ENCODE measurements at places on chromosomes 1 and 21.

DNA sequence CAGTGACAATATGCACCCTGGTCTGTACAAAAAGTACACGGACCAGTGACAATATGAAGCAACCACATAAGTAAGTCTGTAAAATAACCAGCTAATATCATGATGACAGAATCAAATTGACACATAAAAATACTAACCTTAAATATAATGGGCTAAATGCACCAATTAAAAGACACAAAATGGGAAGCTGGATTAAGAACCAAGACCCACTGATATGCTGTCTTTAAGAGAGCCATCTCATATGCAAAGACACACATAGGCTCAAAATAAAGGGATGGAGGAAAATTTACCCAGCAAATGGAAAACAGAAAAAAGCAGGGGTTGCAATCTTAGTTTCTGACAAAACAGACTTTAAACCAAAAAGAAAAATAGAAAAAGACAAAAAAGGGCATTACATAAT, 70.4 kb upstream of the VCAM1 start:
- DNase-seq = no peak

DNA sequence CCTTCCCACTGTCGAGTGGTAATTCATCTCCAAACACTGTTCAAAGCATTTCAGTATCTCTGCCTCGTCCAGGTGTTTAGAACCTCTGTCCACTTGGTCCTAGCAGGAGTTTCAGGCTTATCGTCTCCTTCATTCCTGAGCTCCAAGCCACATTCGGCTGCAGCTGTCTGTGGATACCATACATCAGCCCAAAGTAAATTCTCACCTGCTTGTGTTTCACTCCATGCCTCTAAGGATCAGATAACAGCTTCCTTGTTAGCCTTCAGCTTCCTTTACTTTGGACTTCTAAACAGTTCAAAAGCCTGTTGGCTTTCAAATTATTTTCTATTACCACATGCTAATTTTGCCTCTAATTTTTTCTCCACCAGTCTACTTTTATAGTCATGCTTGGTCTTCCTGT, 219.0 kb upstream of the L1TD1 start:
- no peak for DNase-seq

DNA sequence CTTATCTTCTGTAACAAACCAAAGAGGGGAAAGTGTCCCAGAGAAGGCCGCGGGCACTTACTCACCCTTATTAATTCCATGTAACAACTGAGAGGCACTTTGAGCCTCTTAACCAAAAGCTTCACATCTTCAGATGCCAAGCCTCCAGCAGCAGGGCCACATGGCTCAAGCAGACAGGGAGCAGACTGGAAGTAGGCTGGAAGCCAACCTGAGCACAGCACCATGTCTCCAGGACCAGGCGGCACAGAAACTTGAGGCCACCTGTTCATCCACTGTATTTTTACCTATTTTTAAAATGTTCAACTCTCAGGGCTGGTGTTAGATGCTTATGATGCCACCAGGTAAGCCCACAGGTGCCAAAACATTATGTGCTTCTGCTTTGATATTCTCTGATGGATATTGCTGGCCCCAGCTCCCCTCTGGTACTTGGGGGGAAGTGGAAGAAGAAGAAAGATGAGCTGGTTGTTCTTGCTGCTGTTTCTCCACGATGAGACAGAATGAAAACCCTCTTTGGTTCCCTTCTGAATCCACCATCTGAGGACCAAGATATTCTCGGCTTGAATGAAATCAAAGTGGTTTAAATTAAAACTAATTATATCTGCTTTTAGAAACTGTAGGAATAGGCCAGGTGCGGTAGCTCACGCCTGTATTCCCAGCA, 30.6 kb upstream of the SDE2 start:
- DNase-seq = no peak

DNA sequence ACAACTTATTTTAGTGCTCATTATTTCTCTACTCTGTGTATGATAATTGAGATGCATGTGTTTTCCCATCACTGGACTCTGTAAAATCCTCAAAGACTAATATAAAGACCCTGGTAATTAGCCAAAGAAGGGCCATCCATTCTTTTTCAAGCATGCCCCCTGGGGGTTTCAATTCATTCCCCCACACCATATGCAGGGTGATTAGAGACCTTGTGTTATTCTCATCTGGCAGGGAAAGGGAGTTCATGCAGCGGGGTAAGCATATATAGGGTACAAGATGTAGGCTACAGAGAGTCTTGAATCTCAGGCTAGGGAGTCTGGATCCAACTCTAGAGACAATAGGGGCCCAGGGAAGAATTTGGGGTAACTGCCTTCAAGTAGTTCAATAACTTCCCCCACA, 166.5 kb downstream of the TNR start:
- DNase-seq = no peak

- no peak for DNase-seq
Measured at GRCh38 chr1:229972600-229973296, 94.3 kb upstream of the GALNT2 start.

DNA sequence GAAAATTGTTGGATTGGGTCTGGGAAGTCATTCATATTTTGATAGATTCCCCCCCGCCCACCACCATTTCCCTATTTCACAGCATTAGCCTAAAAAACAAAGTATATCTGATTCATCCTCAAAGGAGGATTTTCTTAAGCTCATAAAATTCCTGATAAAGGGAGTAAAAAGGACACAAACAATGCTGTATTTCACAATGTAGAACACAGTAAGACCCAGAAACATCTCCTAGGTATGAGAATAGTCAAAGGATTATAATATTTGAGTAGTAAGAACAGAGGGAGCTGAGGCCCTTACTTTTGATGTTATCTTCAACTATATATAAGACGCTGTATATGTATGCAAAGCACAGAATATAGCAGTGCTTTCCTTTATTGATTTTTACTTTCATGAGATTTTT, 225.3 kb downstream of the TGFB2 start:
- no peak for DNase-seq

- DNase-seq = no peak
Measured at GRCh38 chr1:166053395-166053794, 113.4 kb downstream of the FAM78B start.

- peak; percentile 81 for DNase-seq
Measured at GRCh38 chr1:91651661-91652071, 151.0 kb downstream of the CDC7 start.

DNA sequence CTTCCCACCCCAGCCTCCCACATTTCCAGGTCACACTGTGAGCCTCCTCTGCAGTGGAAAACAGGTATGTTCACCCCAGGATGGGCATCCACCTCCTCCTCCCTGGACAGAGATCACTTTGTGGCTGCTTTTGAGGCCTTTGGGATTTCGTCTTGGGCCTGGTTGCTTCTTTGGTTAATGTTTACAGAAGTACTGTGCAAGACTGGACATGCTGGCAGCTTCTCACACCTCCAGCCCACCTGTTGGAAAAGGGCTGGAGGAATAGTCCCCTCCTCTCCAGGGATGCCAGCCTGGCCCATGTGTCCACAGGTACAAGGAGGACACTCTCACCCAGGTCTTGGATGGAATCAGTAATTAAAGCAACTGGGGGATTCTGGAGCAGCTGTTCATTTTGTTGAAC, 56.1 kb downstream of the KAZN start:
- DNase-seq = no peak
